ENCODE measurements at places on chromosomes 11 and 22. TPM values are rescaled to one million over a fixed set of nuclear protein-coding genes. Genes with fewer than 3 reads are reported as not detected.

The DUSP8 gene
- 9.9 TPM for total RNA-seq

The L3MBTL2 gene
- total RNA-seq: 11.4 TPM

The NLRX1 gene
- 18.1 TPM for total RNA-seq

The TRIM21 gene
- 2.6 TPM for total RNA-seq

The EXPH5 gene
- 0.15 TPM for total RNA-seq

The RCOR2 gene
- 0.25 TPM for total RNA-seq

The CD82 gene
- total RNA-seq: 162 TPM

Measured in psoas muscle (tissue), 8 donors.